ENCODE measurements at places on chromosomes 11 and 22. TPM values are rescaled to one million over a fixed set of nuclear protein-coding genes. Genes with fewer than 3 reads are reported as not detected.

NOX4 gene
- total RNA-seq: not detected

C11orf42 gene
- not detected for total RNA-seq

CCDC89 gene
- total RNA-seq: 0.14 TPM

ARHGAP8 gene
- 0.36 TPM for total RNA-seq

CADM1 gene
- total RNA-seq: 0.72 TPM

MYO7A gene
- not detected for total RNA-seq

LYVE1 gene
- total RNA-seq: not detected

RASL10A gene
- 0.64 TPM for total RNA-seq

PATE4 gene
- total RNA-seq: not detected

OR52A1 gene
- not detected for total RNA-seq

C11orf52 gene
- total RNA-seq: not detected

MAPK8IP1 gene
- total RNA-seq: 0.83 TPM

GRCh38 chr22:20094197-20094807 is 14.3 kb downstream of the DGCR8 start:
- peaks cover 85% of the 10 kb centered on the region for H3K36me3 ChIP-seq
- H3K4me3 ChIP-seq: no peak overlapping the region
- no peaks in the 10 kb centered on the region for H3K27me3 ChIP-seq
- peaks cover 36% of the 10 kb centered on the region for H3K4me1 ChIP-seq

DNA sequence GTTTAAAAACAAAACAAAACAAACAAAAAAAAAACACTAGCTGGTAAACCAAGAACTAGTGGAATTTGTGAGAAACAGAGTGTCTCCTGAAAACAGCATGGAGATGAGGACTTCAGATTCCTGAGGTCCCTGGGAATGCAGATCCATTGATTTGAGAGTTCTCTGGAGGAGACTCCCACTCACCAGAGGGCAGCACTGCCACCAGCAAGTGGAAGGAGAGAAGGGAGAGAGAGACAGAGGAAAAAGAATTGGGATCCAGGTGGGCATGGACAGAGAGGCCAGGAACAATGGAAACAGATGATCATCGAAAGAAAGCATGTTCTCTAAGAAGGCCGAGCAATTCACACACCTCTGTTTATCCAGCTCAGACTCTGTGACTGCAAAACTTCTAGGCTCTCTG is 31.8 kb downstream of the ETS1 start:
- no peak overlapping the region for H3K27ac ChIP-seq
- H3K27me3 ChIP-seq: no peaks in the 10 kb centered on the region
- H3K4me1 ChIP-seq: peaks cover 34% of the 10 kb centered on the region
- peak; percentile 48 for DNase-seq
- H3K36me3 ChIP-seq: no peaks in the 10 kb centered on the region
- H3K4me3 ChIP-seq: no peak overlapping the region

GRCh38 chr11:75347781-75348566 is 3.5 kb downstream of the ARRB1 start:
- DNase-seq: no peak
- H3K27me3 ChIP-seq: no peaks in the 10 kb centered on the region
- no peaks in the 10 kb centered on the region for H3K36me3 ChIP-seq
- H3K4me1 ChIP-seq: peaks cover 65% of the 10 kb centered on the region
- no peak overlapping the region for H3K4me3 ChIP-seq
- no peak overlapping the region for H3K27ac ChIP-seq

GRCh38 chr11:46249938-46250744 is 27.3 kb upstream of the CREB3L1 start:
- peaks cover 7% of the 10 kb centered on the region for H3K4me1 ChIP-seq
- no peak for DNase-seq
- no peak overlapping the region for H3K27ac ChIP-seq
- H3K27me3 ChIP-seq: no peaks in the 10 kb centered on the region
- H3K4me3 ChIP-seq: no peak overlapping the region
- no peaks in the 10 kb centered on the region for H3K36me3 ChIP-seq

DNA sequence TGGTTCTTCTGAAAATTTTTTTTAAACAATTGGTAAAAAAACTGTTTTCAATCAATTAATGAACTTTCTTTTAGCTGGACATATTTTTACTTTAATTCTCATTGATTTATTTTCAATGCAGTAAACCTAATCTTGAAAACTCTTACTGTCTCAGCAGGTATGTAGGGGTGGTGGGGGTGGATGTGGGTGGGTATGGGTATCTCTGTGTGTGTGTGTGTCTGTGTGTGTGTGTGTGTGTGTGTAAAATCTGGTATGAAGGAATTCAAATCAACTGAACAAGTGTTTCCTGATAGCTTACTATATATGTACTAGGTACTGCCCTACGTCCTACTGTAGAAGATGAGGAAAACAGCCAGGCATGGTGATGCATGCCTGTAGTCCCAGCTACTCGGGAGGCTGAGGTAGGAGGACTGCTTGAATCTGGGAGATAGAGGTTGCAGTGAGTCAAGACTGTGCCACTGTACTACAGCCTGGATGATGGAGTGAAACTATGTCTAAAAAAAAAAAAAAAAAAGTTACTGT is 75.5 kb downstream of the MRTFA start:
- no peak overlapping the region for H3K4me3 ChIP-seq
- H3K27ac ChIP-seq: no peak overlapping the region
- no peak for DNase-seq
- H3K4me1 ChIP-seq: peaks cover 12% of the 10 kb centered on the region
- H3K27me3 ChIP-seq: no peaks in the 10 kb centered on the region
- peaks cover 2% of the 10 kb centered on the region for H3K36me3 ChIP-seq

DNA sequence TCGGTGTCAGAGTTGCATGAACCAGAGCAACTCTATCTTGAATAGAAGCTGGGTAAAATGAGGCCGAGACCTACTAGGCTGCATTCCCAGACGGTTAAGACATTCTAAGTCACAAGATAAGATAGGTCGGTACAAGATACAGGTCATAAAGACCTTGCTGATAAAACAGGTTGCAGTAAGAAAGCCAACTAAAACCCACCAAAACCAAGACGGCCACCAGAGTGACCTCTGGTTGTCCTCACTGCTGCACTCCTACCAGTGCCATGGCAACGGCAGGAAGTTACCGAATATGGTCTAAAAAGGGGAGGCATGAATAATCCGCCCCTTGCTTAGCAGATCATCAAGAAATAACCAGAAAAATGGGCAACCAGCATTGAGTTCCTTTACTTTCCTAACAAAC is 2.4 kb upstream of the KAT5 start:
- peaks cover 18% of the 10 kb centered on the region for H3K36me3 ChIP-seq
- peaks cover 25% of the 10 kb centered on the region for H3K4me1 ChIP-seq
- no peak overlapping the region for H3K4me3 ChIP-seq
- H3K27ac ChIP-seq: no peak overlapping the region
- H3K27me3 ChIP-seq: no peaks in the 10 kb centered on the region

- DNase-seq: no peak
- H3K4me3 ChIP-seq: no peak overlapping the region
- H3K4me1 ChIP-seq: peaks cover 10% of the 10 kb centered on the region
- H3K36me3 ChIP-seq: peaks cover 45% of the 10 kb centered on the region
Measured at GRCh38 chr22:45717789-45718188, 46.2 kb downstream of the ATXN10 start.

- no peaks in the 10 kb centered on the region for H3K36me3 ChIP-seq
- no peak overlapping the region for H3K27ac ChIP-seq
- DNase-seq: no peak
- H3K4me3 ChIP-seq: no peak overlapping the region
- no peaks in the 10 kb centered on the region for H3K4me1 ChIP-seq
- no peaks in the 10 kb centered on the region for H3K27me3 ChIP-seq
Measured at GRCh38 chr11:87604350-87604749, 566.6 kb downstream of the TMEM135 start.

DNA sequence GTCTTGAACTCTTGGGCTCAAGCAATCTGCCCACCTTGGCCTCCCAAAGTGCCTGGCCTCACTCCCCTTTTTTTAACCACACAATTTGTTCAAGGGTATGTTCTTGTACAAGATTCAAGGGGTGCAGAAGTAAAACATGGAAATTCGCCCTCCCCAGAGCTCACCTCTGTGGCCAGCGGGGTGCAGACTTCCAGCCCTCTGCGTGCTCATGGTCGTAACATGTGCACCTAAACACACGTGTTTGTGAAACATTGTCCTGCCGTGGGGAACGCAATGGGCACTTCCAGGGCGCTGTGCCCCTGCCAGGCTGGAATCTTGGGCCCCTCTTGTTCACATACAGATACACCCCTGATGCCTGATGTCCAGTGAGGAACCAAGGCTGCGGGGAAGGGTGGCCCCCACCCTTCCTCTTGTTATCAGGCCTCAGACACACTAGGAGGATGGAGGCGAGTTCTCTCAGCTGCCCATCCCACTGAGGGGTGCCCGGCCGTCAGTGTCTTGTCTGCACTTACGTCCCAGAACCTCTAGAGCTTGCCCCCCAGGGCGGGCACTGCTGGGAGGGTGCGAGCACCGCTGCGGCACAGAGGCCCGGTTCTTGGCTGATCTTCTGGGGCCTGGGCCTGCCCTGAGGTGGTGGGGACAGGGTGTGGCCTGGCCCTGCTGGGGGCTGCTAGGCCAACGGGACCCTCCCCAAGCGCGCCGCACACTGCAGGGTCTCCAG is 4.1 kb upstream of the EPS8L2 start:
- H3K4me3 ChIP-seq: no peak overlapping the region
- peaks cover 3% of the 10 kb centered on the region for H3K36me3 ChIP-seq
- peaks cover 4% of the 10 kb centered on the region for H3K27me3 ChIP-seq
- H3K4me1 ChIP-seq: peaks cover 13% of the 10 kb centered on the region

- no peak overlapping the region for H3K4me3 ChIP-seq
- DNase-seq: no peak
- peak overlapping the region; percentile 53 for H3K27ac ChIP-seq
- no peaks in the 10 kb centered on the region for H3K27me3 ChIP-seq
- H3K36me3 ChIP-seq: peaks cover 43% of the 10 kb centered on the region
Measured at GRCh38 chr22:41222846-41223507, 17.8 kb downstream of the CHADL start.

- no peak for DNase-seq
- peaks cover 12% of the 10 kb centered on the region for H3K27me3 ChIP-seq
- H3K4me3 ChIP-seq: no peak overlapping the region
- peaks cover 36% of the 10 kb centered on the region for H3K4me1 ChIP-seq
- no peak overlapping the region for H3K27ac ChIP-seq
- peaks cover 6% of the 10 kb centered on the region for H3K36me3 ChIP-seq
Measured at GRCh38 chr11:123233975-123234334, 38.9 kb upstream of the CLMP start.

- H3K4me1 ChIP-seq: no peaks in the 10 kb centered on the region
- no peak overlapping the region for H3K27ac ChIP-seq
- H3K36me3 ChIP-seq: peaks cover 38% of the 10 kb centered on the region
- no peak overlapping the region for H3K4me3 ChIP-seq
- DNase-seq: no peak
- H3K27me3 ChIP-seq: no peaks in the 10 kb centered on the region
Measured at GRCh38 chr22:29335656-29336055, 20.2 kb upstream of the RASL10A start.

Measured in activated CD4-positive, alpha-beta T cell treated with anti-CD3 and anti-CD28 coated beads, Interleukin-2, amount 10 ng/mL, durations not matched to agents 24 days and 14 days (primary cell).